CD8-positive, alpha-beta T cell (primary cell): ENCODE measurements at places on chromosomes 13 and 19.

DNA sequence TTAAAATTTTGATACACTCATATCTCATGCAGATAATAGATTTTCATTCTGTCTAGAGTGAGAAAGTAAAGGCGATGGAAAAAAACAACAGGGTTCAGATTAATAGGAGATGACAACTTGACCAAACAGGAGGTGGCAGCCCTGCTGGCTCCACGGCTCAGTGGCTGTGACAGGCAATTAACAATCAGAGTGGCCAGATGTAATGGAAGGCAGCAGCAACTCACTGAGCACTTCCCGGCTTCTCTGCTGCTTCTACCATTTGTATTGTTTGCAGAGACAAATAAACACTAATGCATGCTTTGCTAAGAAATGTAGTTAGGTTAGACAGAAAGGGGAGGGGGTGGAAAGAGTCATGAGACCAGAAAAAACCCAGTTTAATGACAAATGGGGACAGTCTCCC is 473.0 kb upstream of the SLC10A2 start:
- DNase-seq = no peak

- no peak for DNase-seq
Observed at GRCh38 chr19:7916955-7917266, 2.3 kb downstream of the TGFBR3L start.

GRCh38 chr13:23680845-23681669 is 110.8 kb downstream of the TNFRSF19 start:
- DNase-seq = no peak

- no peak for DNase-seq
Observed at GRCh38 chr13:101416181-101417042, at the start of gene NALCN. Gene NALCN, minus strand, starts transcription at chr13:101416508. Its CDS starts 17,382 bp downstream, at chr13:101399126.

GRCh38 chr13:49388091-49388635 is 55.7 kb downstream of the CAB39L start:
- DNase-seq = no peak

DNA sequence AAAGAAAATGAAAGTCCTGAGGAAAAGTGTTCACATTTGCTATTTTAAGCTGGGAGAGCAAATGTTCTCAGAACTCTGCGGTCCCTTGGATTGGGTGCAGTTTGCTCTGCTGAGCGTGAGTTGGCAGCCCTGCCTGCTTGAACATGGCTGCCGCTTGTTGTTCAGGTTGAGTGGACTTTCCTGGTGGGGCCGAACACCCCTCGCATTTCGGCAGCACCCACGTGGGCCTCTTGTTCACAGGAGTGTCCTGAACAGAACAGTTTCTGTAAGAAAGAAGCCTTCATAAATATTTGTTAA is 10.8 kb upstream of the RNF113B start:
- no peak for DNase-seq

- no peak for DNase-seq
Observed at GRCh38 chr13:74569251-74569650, 435.0 kb upstream of the KLF12 start.

DNA sequence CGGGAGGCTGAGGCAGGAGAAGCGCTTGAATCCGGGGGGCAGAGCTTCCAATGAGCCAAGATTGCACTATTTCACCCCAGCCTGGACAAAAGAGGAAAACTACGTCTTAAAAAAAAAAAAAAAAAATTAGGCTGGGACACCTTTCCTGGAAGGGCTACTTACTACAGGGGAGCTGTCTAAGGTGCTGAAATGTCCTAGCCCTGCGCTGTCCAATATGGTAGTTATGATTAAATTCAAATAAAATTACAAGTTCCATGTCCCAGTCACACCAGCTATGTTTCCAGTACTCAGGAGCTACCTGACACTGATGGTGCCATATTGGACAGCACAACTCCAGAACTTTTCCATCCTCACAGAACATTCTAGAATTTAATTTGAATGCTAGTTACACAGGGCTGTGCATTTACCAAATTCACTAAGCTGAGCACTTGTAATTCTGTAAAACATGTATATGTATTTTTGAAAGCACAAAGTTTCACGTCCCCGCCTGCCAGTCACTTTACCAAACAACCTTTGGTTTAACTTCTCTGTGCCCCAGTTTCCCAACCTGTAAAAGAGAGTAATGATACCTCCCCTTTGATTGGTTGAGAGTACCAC is 9.2 kb upstream of the ZSCAN22 start:
- DNase-seq = no peak

DNA sequence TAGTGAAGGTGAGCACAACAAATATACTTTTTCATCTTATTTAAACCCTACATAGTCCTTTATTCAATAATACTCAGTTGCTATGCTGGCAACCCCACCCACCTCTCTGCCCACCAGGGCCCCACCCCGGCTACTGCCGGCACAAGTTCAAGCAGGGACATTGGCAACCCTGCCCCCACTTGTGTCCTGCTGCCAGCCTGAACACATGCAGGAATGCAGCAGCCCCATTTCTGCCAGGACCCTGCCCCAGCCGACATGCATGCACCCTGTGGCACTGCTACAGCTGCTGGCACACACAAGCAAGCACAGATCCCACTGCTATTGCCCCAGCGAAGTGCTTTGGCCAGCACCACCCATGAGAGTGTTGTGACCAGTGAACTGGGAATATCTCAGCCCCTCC is 289.8 kb downstream of the COG6 start:
- no peak for DNase-seq
